Peyer's patch (tissue), 4 donors: ENCODE measurements at places on chromosomes 6 and 20. TPM values are rescaled to one million over a fixed set of nuclear protein-coding genes. Genes with fewer than 3 reads are reported as not detected.

Gene GTSF1L
- not detected for total RNA-seq

Gene PSORS1C1
- total RNA-seq: 22.0 TPM

Gene DNAH8
- not detected for total RNA-seq

Gene RAET1L
- total RNA-seq: not detected

Gene SGK2
- total RNA-seq: 98.0 TPM

Gene MUCL3
- total RNA-seq: not detected

Gene PPP1R3G
- 0.35 TPM for total RNA-seq

Gene FAXC
- total RNA-seq: under 0.01 TPM

Gene PNPLA1
- total RNA-seq: not detected

Gene ZNF217
- total RNA-seq: 23.3 TPM

- H3K36me3 ChIP-seq: no peaks in the 10 kb centered on the region
- DNase-seq: no peak
- H3K27me3 ChIP-seq: no peaks in the 10 kb centered on the region
- no peaks in the 10 kb centered on the region for H3K4me1 ChIP-seq
- H3K27ac ChIP-seq: no peak overlapping the region
- H3K4me3 ChIP-seq: no peak overlapping the region
Measured at GRCh38 chr6:43867996-43868395, 98.0 kb downstream of the VEGFA start.

DNA sequence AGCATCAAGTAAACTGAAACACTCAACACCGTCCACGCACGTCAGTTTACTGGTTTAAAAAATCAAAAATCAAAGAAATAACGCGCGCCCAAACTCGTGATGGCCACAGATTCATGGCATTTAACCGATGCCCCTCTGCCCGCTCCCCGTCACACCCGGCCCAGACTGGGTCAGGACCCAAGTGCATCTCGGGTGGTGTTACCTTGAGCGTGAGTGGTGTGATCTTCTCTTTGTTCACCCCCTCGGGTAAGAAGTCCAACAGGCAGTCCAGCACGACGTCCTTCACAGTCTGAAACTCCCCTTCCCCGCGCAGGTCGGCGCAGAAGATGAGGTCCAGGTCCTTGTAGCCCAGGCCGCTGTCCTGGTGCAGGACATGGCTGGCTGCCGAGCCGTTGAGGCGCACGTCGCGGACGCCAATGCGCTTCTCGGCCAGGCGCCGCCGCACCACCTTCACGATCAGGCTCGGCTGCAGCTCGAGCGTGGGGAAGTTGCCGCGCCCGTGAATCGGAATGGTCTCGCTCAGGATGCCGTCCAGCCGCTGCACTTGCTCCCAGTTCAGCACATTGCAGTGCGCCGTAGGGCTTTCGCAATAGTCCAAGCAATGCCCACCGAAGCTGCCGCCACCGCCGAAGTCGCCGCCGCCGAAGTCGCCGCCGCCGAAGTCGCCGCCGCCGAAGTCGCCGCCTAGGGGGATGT lies 945 bp downstream of the TENT5A start:
- no peaks in the 10 kb centered on the region for H3K36me3 ChIP-seq
- DNase-seq: peak; percentile 43
- H3K4me1 ChIP-seq: no peaks in the 10 kb centered on the region
- H3K27ac ChIP-seq: peak overlapping the region; percentile 87
- H3K4me3 ChIP-seq: peak overlapping the region; percentile 92
- H3K27me3 ChIP-seq: no peaks in the 10 kb centered on the region

GRCh38 chr6:166636934-166637333 lies 9.9 kb upstream of the RPS6KA2 start:
- DNase-seq: no peak
- no peak overlapping the region for H3K4me3 ChIP-seq
- H3K27ac ChIP-seq: no peak overlapping the region
- no peaks in the 10 kb centered on the region for H3K36me3 ChIP-seq
- no peaks in the 10 kb centered on the region for H3K27me3 ChIP-seq
- H3K4me1 ChIP-seq: no peaks in the 10 kb centered on the region

DNA sequence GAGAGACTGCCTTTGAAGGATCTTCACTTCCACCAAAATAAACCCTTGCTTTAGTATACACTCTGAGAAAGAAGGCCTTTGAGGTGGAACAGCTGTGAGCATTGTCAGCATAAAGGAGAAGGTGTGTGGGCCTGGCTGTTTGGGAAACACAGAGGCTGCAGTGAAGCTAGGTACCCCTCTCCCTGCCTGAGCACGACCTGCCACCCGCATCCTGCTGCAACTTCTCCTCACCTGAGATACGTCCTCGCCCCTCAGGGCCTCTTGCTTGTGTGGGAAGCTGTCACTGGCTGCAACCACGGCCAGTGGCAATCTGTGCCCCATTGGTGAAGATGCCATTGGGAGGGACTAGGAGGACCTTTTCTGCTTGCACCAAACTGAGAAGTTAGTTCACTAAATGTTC lies 307.9 kb downstream of the KIF16B start:
- H3K27me3 ChIP-seq: no peaks in the 10 kb centered on the region

- no peaks in the 10 kb centered on the region for H3K36me3 ChIP-seq
- no peak overlapping the region for H3K27ac ChIP-seq
- no peaks in the 10 kb centered on the region for H3K27me3 ChIP-seq
- no peak for DNase-seq
- H3K4me1 ChIP-seq: no peaks in the 10 kb centered on the region
Measured at GRCh38 chr6:56956491-56956890, 1.6 kb downstream of the BEND6 start.

GRCh38 chr6:44733868-44734267 lies 346.4 kb downstream of the CDC5L start:
- H3K36me3 ChIP-seq: no peaks in the 10 kb centered on the region
- no peak for DNase-seq
- H3K4me3 ChIP-seq: no peak overlapping the region
- H3K27me3 ChIP-seq: no peaks in the 10 kb centered on the region
- peaks cover 8% of the 10 kb centered on the region for H3K4me1 ChIP-seq
- no peak overlapping the region for H3K27ac ChIP-seq

DNA sequence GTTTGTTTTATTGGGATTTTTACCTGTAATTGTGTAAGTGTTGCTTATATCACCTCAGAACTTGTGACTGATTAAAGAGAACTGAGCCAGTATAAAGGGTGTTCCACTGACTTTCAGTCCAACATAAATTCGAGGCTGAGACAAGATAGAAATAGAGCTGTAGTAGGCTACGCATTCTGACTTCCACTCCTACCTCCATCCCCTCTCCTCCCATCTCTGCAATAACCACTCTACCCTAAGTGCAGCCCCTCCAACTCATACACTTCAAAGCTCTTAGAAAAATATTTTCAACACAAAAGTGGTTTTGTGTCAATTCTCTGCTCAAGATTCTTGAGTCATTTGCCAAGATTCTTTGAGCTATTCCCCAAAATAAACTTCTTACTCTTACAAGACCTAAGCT lies 48.7 kb downstream of the FILIP1 start:
- no peaks in the 10 kb centered on the region for H3K27me3 ChIP-seq
- no peaks in the 10 kb centered on the region for H3K4me1 ChIP-seq

GRCh38 chr20:34552569-34552968 lies 5.9 kb upstream of the MAP1LC3A start:
- peaks cover under 1% of the 10 kb centered on the region for H3K4me1 ChIP-seq
- H3K4me3 ChIP-seq: no peak overlapping the region
- no peaks in the 10 kb centered on the region for H3K27me3 ChIP-seq
- DNase-seq: no peak

GRCh38 chr6:71733970-71734899 lies 152.1 kb upstream of the RIMS1 start:
- H3K4me1 ChIP-seq: no peaks in the 10 kb centered on the region
- no peaks in the 10 kb centered on the region for H3K36me3 ChIP-seq
- H3K27ac ChIP-seq: no peak overlapping the region
- no peak for DNase-seq

GRCh38 chr6:169288591-169288990 lies 34.9 kb upstream of the THBS2 start:
- H3K27me3 ChIP-seq: no peaks in the 10 kb centered on the region
- H3K4me3 ChIP-seq: no peak overlapping the region
- no peak overlapping the region for H3K27ac ChIP-seq
- DNase-seq: no peak
- H3K36me3 ChIP-seq: no peaks in the 10 kb centered on the region
- H3K4me1 ChIP-seq: no peaks in the 10 kb centered on the region

GRCh38 chr20:46267108-46268105 lies 40.9 kb downstream of the CDH22 start:
- H3K27ac ChIP-seq: no peak overlapping the region

DNA sequence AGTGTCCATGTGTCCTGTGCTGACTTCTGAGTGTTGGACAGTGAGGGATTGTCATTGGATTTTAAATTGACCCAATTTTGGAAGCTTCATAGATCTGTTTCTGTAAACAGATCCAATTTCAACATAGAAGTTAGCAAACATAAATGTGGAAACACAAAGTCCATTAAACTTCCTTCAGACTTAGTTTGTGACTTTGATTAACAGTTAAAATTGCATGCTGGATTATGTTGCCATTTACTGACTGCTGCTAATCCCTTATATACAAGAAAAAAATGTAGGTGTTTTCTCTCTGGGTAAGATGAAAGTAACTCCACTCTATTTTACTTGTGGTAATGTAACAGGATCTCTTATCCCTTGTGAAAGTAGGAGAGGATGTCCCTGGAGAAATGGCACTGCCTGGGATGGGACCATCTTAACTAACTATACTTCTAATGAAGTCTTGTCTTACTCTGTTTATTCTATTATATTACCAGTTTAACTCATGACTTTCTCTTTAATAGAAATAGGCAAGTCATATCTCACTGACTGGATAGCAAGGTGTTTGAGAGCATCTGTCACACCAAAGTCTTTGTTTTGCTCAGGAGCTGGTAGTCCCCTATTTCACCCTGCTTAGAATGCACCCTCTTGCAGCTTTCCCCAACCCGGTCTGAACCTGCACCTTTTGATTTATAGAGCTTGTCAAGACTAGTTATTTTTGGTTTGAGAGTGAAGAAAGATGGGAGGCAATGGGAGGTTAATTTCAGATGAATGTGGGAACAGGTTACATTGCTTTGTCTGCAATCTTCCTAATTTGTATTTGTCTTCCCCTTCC lies 7.2 kb downstream of the TPX2 start:
- no peaks in the 10 kb centered on the region for H3K27me3 ChIP-seq
- no peak for DNase-seq
- H3K27ac ChIP-seq: no peak overlapping the region
- no peak overlapping the region for H3K4me3 ChIP-seq

GRCh38 chr6:36915599-36915998 lies 29.8 kb downstream of the C6orf89 start:
- H3K4me3 ChIP-seq: no peak overlapping the region
- H3K36me3 ChIP-seq: no peaks in the 10 kb centered on the region
- DNase-seq: no peak

DNA sequence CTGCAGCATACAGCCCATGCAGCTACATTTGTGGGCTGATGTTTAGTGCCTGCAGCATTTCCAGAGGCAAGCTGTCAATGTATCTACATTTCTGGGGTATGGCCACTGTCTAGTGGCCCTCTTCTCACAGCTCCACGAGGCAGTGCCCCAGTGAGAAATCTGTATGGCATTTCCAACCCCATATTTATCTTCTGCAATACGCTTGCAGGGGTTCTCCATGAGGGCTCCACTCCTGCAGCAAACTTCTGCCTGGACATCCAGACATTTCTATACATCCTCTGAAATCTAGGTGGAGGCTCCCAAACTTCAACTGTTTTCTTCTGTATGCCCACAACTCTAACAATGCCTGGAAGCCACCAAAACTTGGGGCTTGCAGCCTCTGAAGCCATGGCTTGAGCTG lies 502.3 kb downstream of the C6orf118 start:
- no peaks in the 10 kb centered on the region for H3K36me3 ChIP-seq
- H3K4me3 ChIP-seq: no peak overlapping the region
- no peaks in the 10 kb centered on the region for H3K4me1 ChIP-seq

GRCh38 chr20:9699181-9699580 lies 139.7 kb downstream of the PAK5 start:
- DNase-seq: no peak
- H3K27me3 ChIP-seq: no peaks in the 10 kb centered on the region
- no peak overlapping the region for H3K4me3 ChIP-seq
- H3K4me1 ChIP-seq: no peaks in the 10 kb centered on the region
- H3K27ac ChIP-seq: no peak overlapping the region

DNA sequence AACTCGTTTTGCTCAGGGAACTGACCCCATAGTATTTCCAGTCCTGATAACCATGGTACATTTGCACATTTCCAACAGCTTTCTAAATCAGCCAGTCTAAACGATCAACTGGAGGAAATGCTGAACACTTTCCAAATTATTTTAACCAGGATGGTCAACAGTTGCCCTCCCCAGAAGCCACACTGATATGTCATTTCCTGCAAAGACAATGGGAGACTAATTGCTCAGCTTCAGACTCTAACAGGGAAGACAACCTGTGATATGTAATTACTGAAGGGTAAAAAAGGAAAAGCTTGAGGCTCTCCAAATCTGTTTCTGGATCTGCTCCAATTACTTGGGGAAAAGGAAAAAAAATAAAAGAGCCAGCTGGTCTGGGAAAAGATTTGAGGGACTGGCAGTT lies 88.8 kb downstream of the FYN start:
- no peaks in the 10 kb centered on the region for H3K27me3 ChIP-seq
- no peak overlapping the region for H3K4me3 ChIP-seq
- H3K36me3 ChIP-seq: no peaks in the 10 kb centered on the region
- no peak overlapping the region for H3K27ac ChIP-seq

DNA sequence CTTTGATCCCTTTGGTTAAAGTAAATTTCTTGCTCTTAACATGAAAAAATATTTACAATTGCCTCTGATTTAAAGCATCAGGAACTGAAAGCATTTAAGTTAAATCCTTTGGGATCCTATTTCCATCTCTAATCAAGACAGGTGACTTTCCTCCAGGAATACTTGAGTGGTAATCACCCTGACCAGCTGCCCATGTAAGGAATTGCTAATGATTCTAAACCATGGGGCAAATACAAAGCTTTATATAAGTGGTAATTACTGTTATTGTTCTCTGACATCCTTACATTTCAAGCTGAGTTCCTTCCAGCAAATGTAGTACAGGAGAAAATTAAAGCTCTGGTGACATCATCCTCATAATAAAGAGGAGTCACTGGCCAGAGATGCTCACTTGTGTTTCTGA lies 100.6 kb downstream of the CRYBG1 start:
- DNase-seq: no peak
- no peak overlapping the region for H3K27ac ChIP-seq
- H3K4me3 ChIP-seq: no peak overlapping the region
- no peaks in the 10 kb centered on the region for H3K36me3 ChIP-seq
- H3K27me3 ChIP-seq: no peaks in the 10 kb centered on the region

GRCh38 chr6:88908598-88909548 lies 54.5 kb downstream of the RNGTT start:
- H3K4me3 ChIP-seq: no peak overlapping the region
- DNase-seq: no peak
- H3K36me3 ChIP-seq: peaks cover 12% of the 10 kb centered on the region
- no peaks in the 10 kb centered on the region for H3K4me1 ChIP-seq
- no peaks in the 10 kb centered on the region for H3K27me3 ChIP-seq

- no peaks in the 10 kb centered on the region for H3K27me3 ChIP-seq
- H3K36me3 ChIP-seq: no peaks in the 10 kb centered on the region
- DNase-seq: no peak
- no peak overlapping the region for H3K27ac ChIP-seq
Measured at GRCh38 chr6:74222768-74223333, 526.8 kb downstream of the CD109 start.
